Kidney (tissue), 22 donors: ENCODE measurements at places on chromosomes 13 and 19. TPM values are rescaled to one million over a fixed set of nuclear protein-coding genes. Genes with fewer than 3 reads are reported as not detected.

Gene KLF12
- 22.0 TPM for total RNA-seq

Gene CGB8
- not detected for total RNA-seq

Gene PINLYP
- 14.8 TPM for total RNA-seq

Gene PCDH20
- 3.0 TPM for total RNA-seq

Gene COL4A2
- total RNA-seq = 265 TPM

Gene CCL25
- not detected for total RNA-seq

Gene ZNF568
- total RNA-seq = 13.1 TPM

Gene ZNF626
- total RNA-seq = 20.6 TPM

Gene CAPN12
- total RNA-seq = 31.1 TPM

Gene TMEM221
- 0.13 TPM for total RNA-seq

Gene PLPP2
- total RNA-seq = 28.7 TPM

Gene MISP
- 17.8 TPM for total RNA-seq

Gene CERS1
- 0.50 TPM for total RNA-seq

Gene CABP5
- total RNA-seq = not detected

Gene UHRF1
- total RNA-seq = 3.1 TPM

Gene COX7A1
- 56.2 TPM for total RNA-seq

Gene ICAM3
- total RNA-seq = 17.4 TPM

Gene MUC16
- 0.41 TPM for total RNA-seq

Gene FUT3
- 3.0 TPM for total RNA-seq

Gene HSH2D
- 7.7 TPM for total RNA-seq

Gene KLK15
- total RNA-seq = not detected

Gene PALM3
- total RNA-seq = 19.4 TPM

Gene TRAPPC2B
- total RNA-seq = 9.4 TPM

Gene TICAM1
- total RNA-seq = 23.0 TPM

Gene NOTCH3
- 92.3 TPM for total RNA-seq

Gene SIGLEC14
- total RNA-seq = 11.5 TPM

Gene APOE
- 122 TPM for total RNA-seq

Gene WDR62
- total RNA-seq = 0.69 TPM

Gene CCDC169
- total RNA-seq = 1.5 TPM

Gene ZNF565
- 4.6 TPM for total RNA-seq

Gene SHISA2
- total RNA-seq = 3.7 TPM

Gene LILRA1
- 2.2 TPM for total RNA-seq

Gene NXNL1
- total RNA-seq = not detected

Gene CYP2F1
- total RNA-seq = not detected

Gene VSIG10L
- total RNA-seq = 1.8 TPM

Gene C1QTNF9
- total RNA-seq = 0.25 TPM

Gene ATXN8OS
- not detected for total RNA-seq

Gene CNN1
- 47.8 TPM for total RNA-seq

Gene CEACAM8
- not detected for total RNA-seq

Gene PSG4
- 0.35 TPM for total RNA-seq

Gene ANGPTL8
- total RNA-seq = 1.9 TPM

Gene ERVV-1
- not detected for total RNA-seq

Gene RNF225
- 0.25 TPM for total RNA-seq

Gene ZNF541
- total RNA-seq = 0.69 TPM

Gene ATP4B
- 0.16 TPM for total RNA-seq

Gene GADD45GIP1
- total RNA-seq = 18.4 TPM
